ENCODE measurements at places on chromosomes 6 and 20.

DNA sequence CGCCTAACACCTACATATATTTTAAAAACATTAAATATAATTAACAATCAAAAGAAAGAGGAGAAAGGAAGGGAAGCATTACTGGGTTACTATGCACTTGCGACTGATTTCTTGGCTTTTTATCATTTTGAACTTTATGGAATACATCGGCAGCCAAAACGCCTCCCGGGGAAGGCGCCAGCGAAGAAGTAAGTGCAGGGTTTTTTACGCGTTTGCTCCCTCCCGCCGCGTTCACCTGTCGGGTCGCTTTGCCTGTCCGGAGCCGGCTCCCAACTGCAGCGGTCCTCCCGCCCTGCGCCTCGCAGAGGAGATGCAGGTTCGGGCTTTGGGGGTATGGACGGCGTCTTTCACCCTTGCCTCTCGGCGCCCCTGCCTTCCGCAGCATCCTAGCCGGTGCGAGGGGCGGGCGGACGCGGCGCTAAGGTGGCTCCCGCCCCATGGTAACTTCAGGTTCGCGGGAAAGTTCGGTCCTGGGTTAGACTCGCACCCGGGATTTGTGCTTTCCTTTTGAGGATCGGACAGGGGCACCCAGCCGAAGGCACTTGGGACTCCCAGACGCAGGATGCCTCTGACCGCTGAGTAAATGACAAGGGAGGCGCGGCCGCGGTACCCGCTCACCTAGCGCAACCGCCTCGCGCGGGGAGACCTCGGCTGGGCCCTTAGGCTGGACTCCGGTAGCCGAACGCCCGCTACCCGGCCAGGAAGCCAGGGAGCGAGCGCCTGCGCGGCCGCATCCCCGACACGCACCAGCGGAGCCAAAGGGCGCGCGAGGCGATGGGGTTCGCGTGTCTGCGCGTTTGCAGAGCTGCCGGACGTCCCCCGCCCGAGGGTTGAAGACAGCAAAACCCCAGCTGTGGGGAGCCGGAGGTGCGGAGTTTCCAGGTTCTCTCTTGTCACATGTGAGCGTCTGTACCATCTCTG, 891 bp downstream of the RSPO3 start:
- DNase-seq: no peak

GRCh38 chr6:32082935-32083334, 26.2 kb downstream of the TNXB start:
- no peak for DNase-seq

DNA sequence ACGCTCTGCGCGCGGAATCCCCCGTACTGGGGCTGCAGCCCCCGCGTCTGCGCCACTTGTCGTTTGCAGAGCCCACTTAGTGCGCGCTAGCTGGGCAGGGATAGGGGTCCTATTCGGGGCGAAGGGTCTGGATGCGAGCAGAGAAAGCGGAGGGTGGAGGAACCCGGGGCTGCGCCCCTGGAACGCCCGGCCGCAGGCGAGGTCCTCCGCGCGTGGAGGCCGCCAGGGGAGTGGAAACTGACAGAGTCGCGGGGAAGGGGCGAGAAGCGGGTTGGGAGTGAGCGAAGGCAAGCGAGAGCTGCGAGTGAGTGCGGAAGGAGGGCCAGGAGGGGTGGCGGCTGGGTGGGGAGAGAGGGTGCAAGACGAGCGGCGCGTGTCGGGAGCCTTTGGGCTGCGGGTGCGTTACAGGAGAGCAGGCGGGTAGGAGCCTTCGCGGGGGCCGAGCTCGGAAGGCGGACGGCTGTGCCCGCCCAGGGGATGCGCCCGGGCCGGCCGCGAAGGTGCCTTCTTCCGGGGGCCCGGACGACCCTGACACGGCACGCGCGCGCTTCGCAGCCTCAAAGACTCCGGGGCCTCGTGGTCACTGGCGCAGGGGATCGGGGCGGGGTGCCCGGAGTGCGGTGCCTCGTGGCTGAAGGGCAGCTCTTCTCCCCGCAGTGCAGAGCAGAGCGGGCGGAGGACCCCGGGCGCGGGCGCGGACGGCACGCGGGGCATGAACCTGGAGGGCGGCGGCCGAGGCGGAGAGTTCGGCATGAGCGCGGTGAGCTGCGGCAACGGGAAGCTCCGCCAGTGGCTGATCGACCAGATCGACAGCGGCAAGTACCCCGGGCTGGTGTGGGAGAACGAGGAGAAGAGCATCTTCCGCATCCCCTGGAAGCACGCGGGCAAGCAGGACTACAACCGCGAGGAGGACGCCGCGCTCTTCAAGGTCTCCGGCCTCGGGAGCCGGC, 1.2 kb downstream of the IRF4 start:
- DNase-seq: no peak

DNA sequence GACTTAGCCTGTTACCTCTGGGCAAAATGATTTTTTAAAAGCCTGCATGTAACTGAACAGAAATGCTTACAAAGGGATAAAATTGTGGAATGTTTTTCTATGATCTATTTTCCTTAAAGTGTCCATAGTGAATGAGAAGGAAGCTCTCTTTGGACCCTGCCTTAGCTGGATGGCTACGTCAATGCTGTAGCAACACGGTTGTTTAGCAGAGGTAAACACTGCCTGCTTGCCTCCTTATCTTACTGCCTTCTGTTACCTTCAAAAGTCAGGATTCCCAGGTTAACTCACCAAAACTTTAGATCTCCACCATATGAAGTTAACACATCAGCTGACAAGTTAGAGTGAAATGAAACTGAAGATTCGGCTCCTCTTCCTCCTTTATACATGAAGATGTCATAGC, 402.6 kb downstream of the SAMD5 start:
- no peak for DNase-seq

GRCh38 chr20:62728028-62728780, 19.6 kb downstream of the NTSR1 start:
- no peak for DNase-seq

GRCh38 chr6:56862415-56863175, 92.3 kb upstream of the BEND6 start:
- DNase-seq: no peak

- peak; percentile 42 for DNase-seq
Observed at GRCh38 chr6:143337201-143337949, 113.1 kb downstream of the ADAT2 start.

DNA sequence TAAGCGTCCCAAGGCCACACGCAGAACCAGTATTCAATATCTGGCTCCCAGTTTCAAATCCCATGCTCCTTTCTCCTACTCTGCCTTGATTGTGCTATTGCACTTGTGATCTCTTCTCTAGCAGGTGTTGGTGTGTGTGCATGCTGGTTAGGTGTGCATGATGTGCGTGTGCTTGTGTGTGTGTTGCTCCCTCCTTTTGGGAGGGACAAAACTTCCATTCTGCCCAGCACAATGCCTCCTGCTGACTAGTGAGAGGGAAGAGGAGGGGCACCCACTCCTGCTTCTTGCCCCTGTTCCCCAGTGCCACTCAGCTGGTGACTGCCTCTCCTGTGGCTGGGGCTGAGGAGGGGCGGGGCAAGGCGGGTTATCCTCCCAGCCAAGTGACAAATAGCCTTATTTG, 19.7 kb downstream of the CD40 start:
- no peak for DNase-seq

- no peak for DNase-seq
Observed at GRCh38 chr6:131156411-131156810, 21.1 kb downstream of the AKAP7 start.

GRCh38 chr6:18680842-18681241, 293.7 kb downstream of the RNF144B start:
- DNase-seq: no peak

DNA sequence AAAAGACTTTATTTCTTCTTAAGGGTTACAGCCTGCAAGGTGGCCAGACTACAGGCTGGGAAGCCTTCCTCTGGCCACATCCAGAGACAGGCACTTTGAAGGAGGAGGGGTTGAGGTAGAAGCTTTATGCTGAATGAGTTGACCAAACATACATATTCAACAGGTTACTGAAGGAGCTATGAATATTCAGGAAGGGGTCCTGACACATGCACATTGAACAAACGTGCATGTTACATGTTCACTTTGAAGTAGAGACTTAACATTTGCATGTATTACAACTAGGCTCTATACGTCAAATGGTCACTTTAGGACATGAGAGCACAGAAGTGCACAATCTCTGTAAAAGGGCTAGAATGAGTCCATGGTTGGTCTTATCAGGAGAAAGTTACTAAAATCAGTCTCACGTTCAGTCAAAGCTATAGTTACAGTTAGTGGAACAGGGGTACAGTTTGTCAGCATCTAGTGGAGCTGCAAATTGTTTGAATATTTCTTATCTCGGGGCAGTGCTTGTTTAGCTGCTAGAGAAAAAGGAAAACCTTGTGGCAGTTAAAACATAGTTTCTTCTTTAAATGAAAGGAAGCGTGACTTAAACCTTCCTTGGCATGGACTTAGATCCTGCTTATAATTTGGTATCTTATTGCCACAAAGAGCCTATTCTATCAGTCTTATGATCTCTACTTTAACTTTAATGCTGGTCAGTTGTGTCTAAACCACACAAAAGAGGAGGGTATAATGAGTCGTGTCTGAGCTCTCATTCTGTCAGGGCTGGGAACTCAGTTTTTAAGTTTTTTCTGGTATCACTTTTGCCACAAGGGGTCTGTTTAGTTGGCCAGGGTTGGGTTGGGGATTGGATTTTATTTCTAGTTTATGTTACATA, 4.6 kb upstream of the ZSCAN9 start:
- DNase-seq: no peak
